ENCODE measurements at places on chromosomes 4 and X. TPM values are rescaled to one million over a fixed set of nuclear protein-coding genes. Genes with fewer than 3 reads are reported as not detected.

Gene KCNIP4
- polyA plus RNA-seq, result 3.7 TPM

DNA sequence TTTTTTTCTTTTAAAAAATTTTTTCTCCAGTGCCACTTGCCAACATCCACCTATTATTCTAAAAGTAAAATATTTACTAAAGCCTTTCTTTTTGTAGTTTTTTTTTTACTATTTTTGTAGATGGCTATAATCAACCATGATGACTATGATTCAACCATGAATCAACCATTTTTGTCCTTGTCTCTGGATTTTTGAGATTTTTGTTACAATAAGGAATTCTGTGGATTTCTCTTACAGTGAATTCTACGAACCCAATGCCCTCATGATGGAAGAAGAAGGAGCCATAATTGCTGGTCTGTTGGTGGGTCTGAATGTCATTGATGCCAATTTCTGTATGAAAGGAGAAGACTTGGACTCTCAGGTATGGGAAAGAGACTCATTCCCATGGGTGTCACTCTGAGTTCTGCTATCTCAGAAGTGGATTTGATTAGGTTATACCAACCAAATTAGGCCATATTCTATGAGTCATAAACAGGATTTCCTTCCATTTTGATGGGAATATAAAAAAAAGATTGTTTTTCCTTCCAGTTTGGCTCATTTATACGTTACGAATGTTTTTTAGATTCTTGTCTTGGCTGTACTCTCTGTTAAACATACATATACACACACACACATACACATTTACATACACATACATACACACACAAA, 46.7 kb downstream of the RUFY3 start:
- no peak overlapping the region for H3K4me3 ChIP-seq
- DNase-seq, result no peak
- H3K27ac ChIP-seq, result no peak overlapping the region
- peaks cover 4% of the 10 kb centered on the region for H3K36me3 ChIP-seq

Gene DDX3X
- 102 TPM for polyA plus RNA-seq

Gene PABPC4L
- polyA plus RNA-seq, result 2.9 TPM

- peaks cover 3% of the 10 kb centered on the region for H3K4me1 ChIP-seq
- no peak overlapping the region for H3K27ac ChIP-seq
- H3K4me3 ChIP-seq, result no peak overlapping the region
- H3K27me3 ChIP-seq, result no peaks in the 10 kb centered on the region
- no peaks in the 10 kb centered on the region for H3K36me3 ChIP-seq
Measured at GRCh38 chrX:40007756-40008705, 89.7 kb downstream of the BCOR start.

GRCh38 chr4:158657291-158657690, 14.4 kb downstream of the C4orf46 start:
- no peaks in the 10 kb centered on the region for H3K27me3 ChIP-seq
- H3K27ac ChIP-seq, result no peak overlapping the region
- no peaks in the 10 kb centered on the region for H3K4me1 ChIP-seq
- no peak overlapping the region for H3K4me3 ChIP-seq

GRCh38 chrX:327660-328126, 9.1 kb upstream of the GTPBP6 start:
- no peak overlapping the region for H3K4me3 ChIP-seq
- H3K27ac ChIP-seq, result no peak overlapping the region
- DNase-seq, result no peak
- H3K36me3 ChIP-seq, result no peaks in the 10 kb centered on the region
- peaks cover 5% of the 10 kb centered on the region for H3K27me3 ChIP-seq
- no peaks in the 10 kb centered on the region for H3K4me1 ChIP-seq

GRCh38 chrX:136214551-136214950, 36.6 kb downstream of the MAP7D3 start:
- H3K4me3 ChIP-seq, result no peak overlapping the region
- H3K27ac ChIP-seq, result no peak overlapping the region
- DNase-seq, result no peak
- H3K36me3 ChIP-seq, result no peaks in the 10 kb centered on the region
- H3K27me3 ChIP-seq, result no peaks in the 10 kb centered on the region
